ENCODE measurements at places on chromosomes 5 and 9. TPM values are rescaled to one million over a fixed set of nuclear protein-coding genes. Genes with fewer than 3 reads are reported as not detected.

DNA sequence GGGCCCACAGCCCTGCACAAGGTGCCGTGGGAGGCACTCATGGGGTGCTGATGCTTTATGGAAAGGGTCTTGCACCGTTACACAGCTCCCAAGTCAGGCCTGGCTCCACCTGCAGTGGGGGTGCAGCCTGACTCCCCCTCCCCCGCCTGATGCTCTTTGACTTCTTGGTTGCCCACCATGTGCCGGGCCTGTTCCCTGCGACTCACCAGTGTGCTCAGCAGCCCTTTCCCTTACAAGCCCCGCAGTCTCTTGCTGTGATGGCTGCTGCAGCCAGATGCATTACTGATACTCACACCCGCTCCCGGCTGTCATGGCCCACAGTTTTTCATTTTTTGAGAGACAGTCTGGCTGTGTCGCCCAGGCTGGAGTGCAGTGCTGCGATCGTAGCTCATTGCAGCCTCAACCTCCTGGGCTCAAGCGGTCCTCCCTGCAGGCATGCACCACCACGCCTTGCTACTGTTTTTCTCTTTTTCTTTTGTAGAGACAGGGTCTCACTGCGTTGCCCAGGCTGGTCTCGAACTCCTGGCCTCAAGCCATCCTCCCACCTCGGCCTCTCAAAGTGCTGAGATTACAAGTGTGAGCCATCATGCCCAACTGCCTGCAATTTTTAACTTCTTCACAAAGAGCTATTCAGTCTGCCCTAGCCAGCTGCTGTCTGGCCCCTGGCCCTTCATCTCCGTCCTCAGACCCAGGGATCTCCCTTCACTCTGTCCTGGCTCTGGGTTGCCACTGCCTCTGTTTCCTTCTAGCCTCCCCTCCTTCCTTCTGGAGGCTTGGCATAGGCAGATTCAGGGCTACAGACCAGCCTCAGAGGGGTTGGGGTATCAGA lies 109.5 kb downstream of the RXRA start:
- no peak for DNase-seq

- DNase-seq = no peak
Observed at GRCh38 chr9:93187047-93187446, 3.1 kb downstream of the WNK2 start.

GRCh38 chr5:16135003-16135402 lies 44.6 kb downstream of the MARCHF11 start:
- DNase-seq = no peak

DNA sequence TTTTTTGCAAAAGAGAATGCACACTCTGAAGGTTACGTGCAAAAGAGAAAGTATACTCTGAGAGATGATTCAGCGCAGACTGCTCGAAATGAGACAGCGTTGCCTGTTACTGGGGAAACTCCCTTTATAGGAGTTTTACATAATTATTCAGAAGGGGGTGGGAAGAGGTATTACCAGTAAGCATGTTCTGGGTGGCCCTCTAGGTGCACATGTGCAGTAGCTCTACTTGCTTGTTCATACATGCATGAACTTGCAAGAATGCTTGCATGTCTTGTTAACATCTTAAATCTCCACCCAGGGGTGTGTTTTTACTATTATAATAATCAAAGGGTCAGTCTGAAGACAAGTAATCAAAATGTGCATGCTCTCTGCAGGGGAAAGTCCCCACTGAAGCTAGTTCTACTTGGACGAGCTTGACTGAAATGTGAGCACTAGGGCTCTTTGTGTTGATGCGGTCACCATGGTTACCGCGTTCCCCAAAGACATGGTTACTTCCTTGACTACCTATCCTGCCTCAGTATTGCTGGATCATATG lies 75.5 kb downstream of the SGCD start:
- no peak for DNase-seq

Gene LPAR1
- total RNA-seq = 0.07 TPM

- no peak for DNase-seq
Observed at GRCh38 chr5:179408611-179409010, 63.4 kb upstream of the ADAMTS2 start.

Gene AMBP
- not detected for total RNA-seq

Gene ARID3C
- 0.13 TPM for total RNA-seq

GRCh38 chr5:83426855-83427254 lies 44.7 kb upstream of the VCAN start:
- no peak for DNase-seq

Gene SPATA9
- 0.11 TPM for total RNA-seq

Gene RNF14
- 102 TPM for total RNA-seq

GRCh38 chr5:74638970-74639806 lies 1.3 kb downstream of the ENC1 start:
- no peak for DNase-seq

DNA sequence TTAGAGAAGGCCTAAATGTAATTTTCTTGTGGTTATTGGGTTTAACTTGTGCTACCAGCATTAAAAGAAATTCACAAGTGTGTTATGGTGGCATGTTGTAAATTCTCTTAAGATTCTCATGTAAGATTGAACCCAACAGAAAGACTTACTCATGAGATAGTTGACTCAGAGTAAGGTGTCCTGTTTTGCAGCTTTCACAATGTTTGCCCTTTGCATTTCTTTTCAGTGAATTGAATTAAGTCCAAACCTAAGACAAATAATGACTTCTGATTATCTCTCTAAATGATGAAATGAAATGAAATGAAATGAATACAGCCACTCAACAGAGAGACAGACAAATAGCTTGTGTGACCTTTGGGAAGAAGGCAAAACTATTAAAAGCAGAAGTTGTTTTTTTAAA lies 1696.9 kb upstream of the WWC1 start:
- no peak for DNase-seq

- DNase-seq = no peak
Observed at GRCh38 chr5:31886206-31886605, 247.3 kb downstream of the PDZD2 start.

Gene NPR3
- total RNA-seq = 0.04 TPM

Gene SPATA24
- 6.7 TPM for total RNA-seq

DNA sequence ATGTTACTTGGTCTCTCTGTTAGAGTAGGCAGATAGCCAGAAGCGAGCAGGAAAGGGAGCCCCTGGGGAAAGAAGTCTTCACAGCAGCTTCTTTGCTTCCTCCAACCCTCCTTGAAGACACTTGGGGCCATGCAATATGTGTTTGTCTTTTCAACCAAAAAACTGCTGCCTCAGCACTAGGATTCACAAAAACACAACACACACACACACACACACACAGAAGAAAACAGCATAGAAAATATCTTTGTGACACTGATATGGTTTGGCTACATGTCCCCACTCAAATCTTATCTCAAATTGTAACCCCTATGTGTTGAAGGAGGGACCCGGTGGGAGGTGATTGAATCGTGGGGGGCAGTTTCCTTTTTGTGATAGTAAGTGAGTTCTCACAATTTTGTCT lies 133.3 kb downstream of the CDH12 start:
- no peak for DNase-seq

Gene SPINK6
- total RNA-seq = not detected

Data from pulmonary artery endothelial cell (primary cell).